ENCODE measurements at places on chromosomes 3 and 15. TPM values are rescaled to one million over a fixed set of nuclear protein-coding genes. Genes with fewer than 3 reads are reported as not detected.
A peak's percentile ranks its signal among the peaks of the same experiment; 100 is the strongest.

DNA sequence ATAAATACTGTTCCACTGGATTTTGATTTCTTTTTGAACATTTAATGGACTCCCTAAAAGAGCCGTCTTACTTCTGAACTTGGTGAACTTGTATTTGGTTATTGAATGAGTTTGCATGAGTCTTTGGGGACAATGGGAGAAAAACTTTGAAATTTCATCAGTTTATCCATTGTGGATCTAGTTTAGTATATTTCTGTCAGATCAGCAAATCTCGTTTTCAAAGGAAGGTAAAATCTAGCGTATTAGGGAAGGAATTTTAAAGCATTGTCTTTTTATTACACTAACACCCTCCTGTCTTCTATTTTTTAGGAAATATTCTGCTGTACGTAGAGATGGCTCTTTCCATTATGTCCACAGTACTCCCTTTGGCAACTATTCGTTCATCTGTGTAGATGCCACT is 12.8 kb downstream of the TMEM62 start:
- no peaks in the 10 kb centered on the region for H3K4me1 ChIP-seq
- no peak overlapping the region for H3K4me3 ChIP-seq
- H3K36me3 ChIP-seq = peaks cover 3% of the 10 kb centered on the region
- DNase-seq = no peak
- no peaks in the 10 kb centered on the region for H3K27me3 ChIP-seq
- H3K27ac ChIP-seq = no peak overlapping the region

- no peaks in the 10 kb centered on the region for H3K4me1 ChIP-seq
- no peak overlapping the region for H3K4me3 ChIP-seq
Observed at GRCh38 chr3:31137718-31138465, 243.4 kb upstream of the GADL1 start.

GRCh38 chr3:129184396-129184657 is 631 bp upstream of the CNBP start:
- peaks cover 10% of the 10 kb centered on the region for H3K4me1 ChIP-seq
- peaks cover 48% of the 10 kb centered on the region for H3K36me3 ChIP-seq
- peak; percentile 39 for DNase-seq
- H3K4me3 ChIP-seq = peak overlapping the region; percentile 84
- H3K27ac ChIP-seq = peak overlapping the region; percentile 96
- no peaks in the 10 kb centered on the region for H3K27me3 ChIP-seq

DNA sequence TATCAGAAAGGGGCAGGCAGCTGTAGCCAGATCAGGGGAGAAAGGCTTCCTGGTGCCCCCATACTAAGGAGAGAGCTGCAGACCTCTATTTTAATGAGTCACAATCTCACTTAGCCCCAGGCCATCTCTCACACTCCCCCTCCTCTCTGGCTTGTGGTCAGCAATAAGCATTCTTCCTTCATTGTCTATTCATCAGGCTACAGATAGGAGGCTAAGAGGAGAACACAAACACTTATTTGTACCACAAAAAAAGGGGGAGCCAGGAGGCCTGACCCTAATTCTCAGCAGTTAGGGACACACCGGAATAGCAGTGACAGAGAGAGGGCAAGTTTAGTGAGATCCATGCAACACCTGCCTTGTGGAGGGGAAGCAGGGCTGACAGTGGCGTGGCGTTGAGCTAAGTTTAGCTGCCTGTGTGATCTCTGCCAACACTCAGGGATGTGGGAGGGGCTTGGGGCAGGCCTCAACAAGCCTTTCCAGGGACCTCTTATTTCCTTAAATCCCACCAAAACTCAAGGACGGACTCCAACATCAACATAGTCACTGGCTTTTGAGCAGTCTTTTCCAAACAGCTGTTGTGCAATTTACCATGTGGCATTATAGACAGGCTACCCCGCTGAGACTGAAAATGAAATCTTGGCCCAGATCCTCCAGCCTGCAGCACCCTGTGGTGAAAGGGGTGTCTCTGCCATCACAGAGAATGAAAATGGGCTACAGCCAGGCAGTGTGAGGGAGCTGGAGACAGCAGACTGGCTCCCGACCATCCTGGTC is 191.9 kb upstream of the TSC22D2 start:
- peaks cover 14% of the 10 kb centered on the region for H3K4me1 ChIP-seq
- H3K27ac ChIP-seq = no peak overlapping the region
- peak; percentile 96 for DNase-seq
- peaks cover 2% of the 10 kb centered on the region for H3K27me3 ChIP-seq

The MFGE8 gene
- total RNA-seq = 254 TPM

DNA sequence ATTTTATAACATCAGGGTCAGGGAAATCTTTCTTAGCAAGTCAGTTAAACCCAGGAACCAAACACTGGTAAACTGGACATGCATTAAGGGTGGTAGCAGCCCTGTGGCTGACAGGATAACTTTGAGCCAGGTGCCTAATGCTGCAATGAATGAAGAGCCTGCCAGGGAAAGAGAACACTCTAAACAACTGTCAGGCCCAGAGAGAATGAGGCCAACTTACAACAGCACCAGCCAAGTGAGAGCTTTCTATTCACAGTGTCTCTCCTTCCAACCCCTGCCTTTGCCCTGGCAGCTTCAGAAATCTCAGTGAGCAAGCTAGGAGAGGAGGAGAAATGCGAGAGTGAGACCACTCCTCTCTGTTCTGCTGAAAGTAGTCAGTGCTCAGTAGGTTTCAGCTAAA is 50.4 kb upstream of the ATP2C1 start:
- H3K4me1 ChIP-seq = no peaks in the 10 kb centered on the region
- peaks cover 37% of the 10 kb centered on the region for H3K27me3 ChIP-seq
- no peak overlapping the region for H3K4me3 ChIP-seq
- H3K36me3 ChIP-seq = no peaks in the 10 kb centered on the region

The WDR93 gene
- 0.47 TPM for total RNA-seq

DNA sequence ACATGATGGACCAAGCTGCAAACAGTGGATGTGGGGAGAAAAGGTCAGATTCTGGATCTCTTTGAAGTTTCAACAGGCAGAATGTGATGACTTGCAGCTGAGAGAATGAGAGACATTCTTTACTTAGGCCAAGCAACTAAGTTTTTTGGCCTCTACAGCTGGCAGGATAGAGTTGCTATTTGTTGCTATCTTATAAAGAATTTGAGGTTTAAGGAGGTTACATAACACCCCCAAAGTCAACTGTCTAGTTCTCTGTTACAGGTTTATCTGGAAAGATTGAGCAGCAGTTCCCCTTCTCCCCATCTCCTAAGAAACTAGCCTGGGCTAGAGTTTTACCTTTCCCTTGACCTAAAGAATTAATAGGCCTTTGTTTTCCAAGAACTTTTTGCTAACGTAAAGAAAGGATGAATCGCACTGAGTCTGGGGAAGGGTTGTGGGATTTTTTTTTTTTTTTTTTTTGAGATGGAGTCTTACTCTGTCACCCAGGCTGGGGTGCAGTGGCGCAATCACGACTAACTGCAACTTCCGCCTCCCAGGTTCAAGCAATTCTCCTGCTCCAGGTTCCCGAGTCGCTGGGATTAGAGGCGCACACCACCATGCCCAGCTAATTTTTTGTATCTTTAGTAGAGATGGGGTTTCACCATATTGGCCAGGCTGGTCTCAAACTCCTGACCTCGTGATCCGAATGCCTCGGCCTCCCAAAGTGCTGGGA is 26.6 kb upstream of the SLMAP start:
- no peak for DNase-seq
- H3K4me1 ChIP-seq = no peaks in the 10 kb centered on the region

GRCh38 chr3:188151438-188151837 is 2.5 kb upstream of the LPP start:
- H3K27ac ChIP-seq = no peak overlapping the region
- H3K27me3 ChIP-seq = no peaks in the 10 kb centered on the region
- DNase-seq = no peak

The C3orf80 gene
- total RNA-seq = 0.28 TPM

The CLDN18 gene
- total RNA-seq = not detected

GRCh38 chr3:56858331-56858730 is 56.6 kb upstream of the ARHGEF3 start:
- H3K27me3 ChIP-seq = no peaks in the 10 kb centered on the region
- DNase-seq = no peak
- H3K4me3 ChIP-seq = no peak overlapping the region
- peaks cover 16% of the 10 kb centered on the region for H3K4me1 ChIP-seq

DNA sequence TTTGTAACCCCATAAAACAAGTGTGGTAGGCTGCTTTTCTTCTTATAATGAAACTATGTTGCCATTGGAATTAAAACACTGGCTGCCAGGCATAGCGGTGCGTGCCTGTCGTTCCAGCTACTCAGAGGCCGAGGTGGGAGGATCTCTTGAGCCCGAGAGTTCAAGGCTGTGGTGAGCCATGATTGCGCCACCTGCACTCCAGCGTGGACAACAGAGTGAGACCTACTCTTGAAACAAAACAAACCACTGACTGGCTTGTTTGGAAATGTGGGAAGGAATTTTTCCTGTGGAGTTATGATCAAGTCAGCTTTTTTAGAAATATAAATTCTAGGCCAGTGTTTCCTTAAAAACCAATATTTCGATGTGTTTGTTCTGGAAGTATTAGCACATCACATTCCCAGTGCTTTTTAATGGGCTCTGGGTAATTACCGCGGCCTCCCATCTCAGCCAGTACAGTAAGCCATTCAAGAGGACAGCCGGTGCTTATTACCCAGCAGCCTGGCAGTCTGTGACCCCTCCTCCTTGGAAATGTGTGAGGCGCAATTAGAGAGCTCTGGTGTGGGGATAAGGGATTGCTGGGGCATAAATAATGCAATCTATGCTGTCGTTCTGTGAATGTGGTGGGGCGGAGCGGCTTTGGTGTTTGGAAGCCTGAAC is 58.3 kb upstream of the TRAK1 start:
- H3K36me3 ChIP-seq = no peaks in the 10 kb centered on the region
- DNase-seq = peak; percentile 88
- peaks cover 75% of the 10 kb centered on the region for H3K4me1 ChIP-seq
- H3K27me3 ChIP-seq = no peaks in the 10 kb centered on the region
- H3K4me3 ChIP-seq = no peak overlapping the region
- peak overlapping the region; percentile 52 for H3K27ac ChIP-seq

DNA sequence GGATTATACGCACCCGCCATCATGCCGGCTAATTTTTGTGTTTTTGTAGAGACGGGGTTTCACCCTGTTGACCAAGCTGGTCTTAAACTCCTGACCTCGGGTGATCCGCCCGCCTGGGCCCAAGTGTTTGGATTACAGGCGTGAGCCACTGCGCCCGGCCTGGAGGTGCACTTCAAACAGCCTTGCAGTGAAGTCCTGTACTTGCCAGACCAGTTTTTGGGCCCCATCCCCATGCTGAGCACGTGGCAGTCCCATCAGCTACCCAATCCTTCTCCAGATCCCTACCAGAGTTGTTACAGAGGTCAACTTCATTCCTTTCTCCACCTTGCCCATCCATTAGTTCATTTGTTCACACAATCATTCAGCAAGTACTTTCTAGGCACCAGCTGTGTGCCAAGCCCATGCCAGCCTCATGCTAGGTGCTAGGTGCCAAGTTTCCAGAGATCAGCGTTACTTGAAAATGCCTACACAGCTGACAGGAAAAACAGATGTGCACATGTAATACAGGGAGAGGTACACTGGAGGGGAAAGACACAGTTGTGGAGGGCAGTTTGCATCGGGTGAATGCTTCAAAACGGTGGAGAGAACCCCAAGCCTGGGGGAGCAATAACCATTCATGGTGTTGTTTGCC is 2.2 kb downstream of the DNAH1 start:
- no peaks in the 10 kb centered on the region for H3K36me3 ChIP-seq
- H3K4me3 ChIP-seq = no peak overlapping the region
- no peak overlapping the region for H3K27ac ChIP-seq
- no peak for DNase-seq
- H3K4me1 ChIP-seq = no peaks in the 10 kb centered on the region

Data from MCF 10A (cell line).